ENCODE measurements at places on chromosomes 3 and 15. TPM values are rescaled to one million over a fixed set of nuclear protein-coding genes. Genes with fewer than 3 reads are reported as not detected.

DNA sequence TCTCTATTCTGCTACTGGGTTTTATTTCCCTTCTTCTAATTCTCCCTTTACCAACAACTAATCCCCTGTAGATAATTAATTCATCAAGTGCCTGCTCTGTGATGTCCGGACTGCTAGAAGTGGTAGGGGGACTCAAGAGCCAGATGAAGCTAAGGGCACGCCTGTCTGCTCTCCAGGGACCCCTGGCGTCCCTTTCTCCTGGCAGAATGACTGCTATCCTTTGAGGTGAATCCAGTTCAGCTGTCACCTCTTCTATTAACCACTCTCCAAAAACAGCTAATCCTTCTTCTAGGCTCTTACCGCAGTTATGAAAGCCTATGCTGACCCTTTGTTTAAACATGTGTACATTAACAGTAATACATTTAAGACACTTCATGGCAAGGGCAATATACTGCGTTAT is 1.4 kb upstream of the CHRNA7 start:
- H3K27ac ChIP-seq: no peak overlapping the region
- H3K4me3 ChIP-seq: no peak overlapping the region
- DNase-seq: no peak

DNA sequence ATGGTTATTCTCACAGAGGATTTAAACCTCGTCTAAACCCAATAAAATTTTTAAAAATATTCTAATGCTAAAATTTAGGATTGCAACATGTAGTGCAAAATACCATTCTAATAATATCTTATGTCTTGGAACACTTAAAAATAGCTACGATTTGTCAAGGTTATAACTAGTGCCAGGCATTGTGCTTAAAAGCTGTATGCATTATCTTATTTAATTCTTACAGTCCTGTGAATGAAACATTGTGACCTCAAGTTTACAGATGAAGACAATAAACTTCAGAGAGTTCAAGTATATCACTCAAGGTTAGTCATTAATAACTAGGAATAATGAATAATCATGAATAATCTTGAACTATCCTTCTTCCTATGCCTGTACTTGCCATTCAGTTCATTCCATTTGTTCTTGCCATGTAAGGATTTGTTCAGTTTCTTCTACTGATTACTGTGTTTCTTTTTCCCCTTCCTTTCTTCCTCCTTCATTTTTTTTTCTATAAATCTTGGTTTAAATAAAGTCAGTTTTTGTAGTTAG is 897.6 kb upstream of the NR2F2 start:
- H3K4me3 ChIP-seq: no peak overlapping the region
- H3K4me1 ChIP-seq: no peaks in the 10 kb centered on the region
- no peak for DNase-seq
- H3K27me3 ChIP-seq: no peaks in the 10 kb centered on the region

- peak overlapping the region; percentile 20 for H3K27ac ChIP-seq
- no peaks in the 10 kb centered on the region for H3K27me3 ChIP-seq
- DNase-seq: peak; percentile 85
- H3K36me3 ChIP-seq: no peaks in the 10 kb centered on the region
- no peak overlapping the region for H3K4me3 ChIP-seq
Observed at GRCh38 chr3:194930377-194931204, 244.9 kb downstream of the FAM43A start.

- H3K36me3 ChIP-seq: no peaks in the 10 kb centered on the region
- no peaks in the 10 kb centered on the region for H3K27me3 ChIP-seq
- no peak overlapping the region for H3K27ac ChIP-seq
- peaks cover 21% of the 10 kb centered on the region for H3K4me1 ChIP-seq
Observed at GRCh38 chr3:127992127-127992526, 60.1 kb upstream of the SEC61A1 start.

- H3K27me3 ChIP-seq: no peaks in the 10 kb centered on the region
- no peak overlapping the region for H3K27ac ChIP-seq
- H3K4me1 ChIP-seq: peaks cover 24% of the 10 kb centered on the region
- no peaks in the 10 kb centered on the region for H3K36me3 ChIP-seq
- DNase-seq: no peak
Observed at GRCh38 chr3:50236484-50237132, 604 bp downstream of the GNAI2 start.

- no peak overlapping the region for H3K4me3 ChIP-seq
- no peaks in the 10 kb centered on the region for H3K27me3 ChIP-seq
- H3K36me3 ChIP-seq: no peaks in the 10 kb centered on the region
- H3K4me1 ChIP-seq: peaks cover 54% of the 10 kb centered on the region
Observed at GRCh38 chr15:69554279-69554961, 101.8 kb downstream of the RPLP1 start.

DNA sequence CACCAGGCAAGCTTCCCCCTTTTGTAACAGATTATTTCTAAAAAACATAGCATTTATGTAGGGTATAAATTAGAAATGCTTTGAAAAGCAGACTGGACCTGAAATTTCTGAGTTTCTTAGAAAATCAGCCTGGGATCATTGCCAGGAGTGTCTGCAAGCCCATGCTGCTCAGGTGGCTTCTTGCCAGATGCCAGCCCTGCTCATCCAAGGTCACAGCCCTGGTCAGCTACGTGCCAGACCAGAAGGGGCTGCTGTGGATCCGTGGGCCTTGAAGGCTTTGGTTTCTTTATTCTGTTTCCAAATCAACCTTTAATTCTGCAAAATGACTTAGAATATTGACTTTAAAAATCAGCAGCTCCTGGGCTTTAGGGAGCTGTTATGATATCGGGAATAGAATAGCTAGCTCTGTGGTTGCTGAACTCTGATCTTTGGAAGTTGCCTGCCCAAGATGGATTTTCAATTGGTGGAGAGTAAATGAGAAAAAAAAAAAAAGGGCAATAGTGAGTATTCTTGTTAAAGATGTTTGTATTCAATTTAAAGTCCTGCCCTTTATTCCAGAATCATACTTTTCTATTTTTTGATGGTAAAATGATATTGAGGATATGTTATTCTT is 370.1 kb upstream of the ONECUT1 start:
- H3K4me3 ChIP-seq: no peak overlapping the region
- H3K27me3 ChIP-seq: no peaks in the 10 kb centered on the region
- H3K36me3 ChIP-seq: no peaks in the 10 kb centered on the region
- no peak for DNase-seq

GRCh38 chr3:80496452-80496851 is 728.7 kb upstream of the ROBO1 start:
- H3K27me3 ChIP-seq: no peaks in the 10 kb centered on the region
- no peak overlapping the region for H3K27ac ChIP-seq
- no peaks in the 10 kb centered on the region for H3K36me3 ChIP-seq
- DNase-seq: no peak

DNA sequence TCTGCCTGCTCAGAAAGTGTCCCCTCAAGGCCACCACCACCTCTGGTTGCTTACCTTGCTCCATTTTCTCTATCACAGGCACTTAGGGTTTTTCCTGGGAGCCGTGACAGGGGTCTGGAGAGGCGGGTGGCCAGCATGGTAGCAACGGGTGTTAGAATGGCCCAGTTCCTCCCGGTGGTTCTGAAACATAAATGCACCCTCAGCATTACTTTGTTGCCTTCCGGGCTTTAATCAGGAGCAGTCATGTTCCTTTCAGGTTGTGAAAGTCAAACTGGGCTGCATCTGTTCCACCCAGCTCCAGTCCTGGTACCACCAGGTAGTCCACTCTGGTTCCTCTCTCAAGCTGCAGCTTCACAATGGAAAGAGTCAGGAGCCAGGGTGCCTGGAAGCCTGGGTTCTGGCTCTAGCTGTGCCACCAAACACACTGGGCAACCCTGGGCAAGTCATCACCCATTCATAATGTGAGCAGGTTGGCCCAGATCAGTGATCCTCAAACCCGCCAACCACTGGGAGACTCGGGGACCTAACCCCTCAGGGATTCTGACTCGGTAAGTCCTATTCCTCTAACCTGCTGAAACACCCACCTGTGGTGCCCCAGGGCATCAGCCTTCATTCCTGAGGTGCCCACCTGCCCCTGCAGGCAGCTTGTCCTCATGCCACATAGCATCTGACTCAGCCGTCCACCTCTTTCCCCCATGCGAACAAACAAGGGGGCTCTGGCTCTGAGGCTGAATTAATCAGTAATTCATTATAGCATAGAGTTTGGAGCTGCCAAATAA is 9.3 kb downstream of the BDH1 start:
- no peak overlapping the region for H3K27ac ChIP-seq
- peak; percentile 61 for DNase-seq
- peaks cover 8% of the 10 kb centered on the region for H3K4me1 ChIP-seq
- no peak overlapping the region for H3K4me3 ChIP-seq
- H3K36me3 ChIP-seq: no peaks in the 10 kb centered on the region

The STARD9 gene
- total RNA-seq: 2.4 TPM

GRCh38 chr3:134231131-134231530 is 19.5 kb downstream of the RYK start:
- no peak overlapping the region for H3K4me3 ChIP-seq
- H3K27me3 ChIP-seq: no peaks in the 10 kb centered on the region
- H3K27ac ChIP-seq: no peak overlapping the region
- H3K4me1 ChIP-seq: no peaks in the 10 kb centered on the region

The CFAP20DC gene
- total RNA-seq: 6.7 TPM

The C3orf18 gene
- 7.4 TPM for total RNA-seq

DNA sequence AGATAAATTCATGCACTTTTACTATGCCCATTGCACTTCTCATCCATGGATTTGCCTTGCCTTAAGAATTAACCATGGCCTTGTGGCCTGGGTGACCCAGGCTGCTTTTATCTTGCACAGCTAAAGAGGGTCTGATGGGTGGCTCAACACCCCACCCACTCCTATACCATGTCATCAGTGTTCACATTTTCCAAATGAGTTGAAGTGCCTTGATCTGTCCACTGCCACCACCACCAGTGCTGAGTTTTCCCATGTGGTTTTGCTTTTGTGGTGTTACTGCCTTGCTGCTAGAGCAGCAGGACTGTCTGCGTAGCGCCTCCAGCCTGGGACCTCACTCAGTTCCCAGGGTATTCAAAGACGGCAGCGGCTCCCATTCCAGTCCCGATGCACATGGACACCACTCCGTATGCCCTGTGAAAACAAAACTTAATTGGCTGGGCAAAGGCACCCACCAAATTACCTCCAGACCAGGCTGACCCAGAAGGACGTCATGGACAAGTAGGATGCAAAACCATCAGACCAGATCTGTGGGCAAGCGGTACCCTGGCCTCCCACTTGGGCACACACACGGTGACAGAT is 14.1 kb downstream of the ACAA1 start:
- H3K4me3 ChIP-seq: no peak overlapping the region
- H3K36me3 ChIP-seq: no peaks in the 10 kb centered on the region
- no peak for DNase-seq
- no peaks in the 10 kb centered on the region for H3K27me3 ChIP-seq
- H3K27ac ChIP-seq: no peak overlapping the region

The CYP1A1 gene
- total RNA-seq: 0.33 TPM

GRCh38 chr3:149462581-149463011 is 11.9 kb upstream of the TM4SF4 start:
- no peak for DNase-seq
- H3K4me3 ChIP-seq: no peak overlapping the region
- H3K27ac ChIP-seq: no peak overlapping the region
- no peaks in the 10 kb centered on the region for H3K36me3 ChIP-seq
- no peaks in the 10 kb centered on the region for H3K4me1 ChIP-seq

DNA sequence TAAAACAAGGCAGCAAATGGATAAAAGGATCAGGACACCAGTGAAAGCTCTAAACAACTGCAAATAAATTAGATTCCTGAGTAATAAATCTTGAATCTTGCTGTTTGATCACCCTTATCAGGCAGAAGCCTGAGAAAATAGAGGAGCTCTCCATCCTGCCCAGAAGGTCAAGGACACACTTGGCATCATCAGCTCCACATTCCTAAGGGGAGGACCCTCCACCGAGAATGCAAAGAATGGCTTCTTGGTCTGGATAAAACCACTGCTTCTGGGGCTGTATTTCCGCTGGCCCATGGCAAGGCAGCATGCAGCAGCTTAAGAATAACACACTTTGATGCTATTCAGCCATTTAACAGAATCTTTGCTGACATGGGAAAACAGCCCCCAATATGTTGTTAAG is 108.9 kb upstream of the TSC22D2 start:
- no peak for DNase-seq
- H3K4me3 ChIP-seq: no peak overlapping the region
- no peaks in the 10 kb centered on the region for H3K36me3 ChIP-seq

The DYNLT2B gene
- total RNA-seq: 5.3 TPM

GRCh38 chr3:143298380-143298779 is 178.8 kb downstream of the CHST2 start:
- no peaks in the 10 kb centered on the region for H3K4me1 ChIP-seq
- no peaks in the 10 kb centered on the region for H3K36me3 ChIP-seq
- H3K4me3 ChIP-seq: no peak overlapping the region
- no peak for DNase-seq

DNA sequence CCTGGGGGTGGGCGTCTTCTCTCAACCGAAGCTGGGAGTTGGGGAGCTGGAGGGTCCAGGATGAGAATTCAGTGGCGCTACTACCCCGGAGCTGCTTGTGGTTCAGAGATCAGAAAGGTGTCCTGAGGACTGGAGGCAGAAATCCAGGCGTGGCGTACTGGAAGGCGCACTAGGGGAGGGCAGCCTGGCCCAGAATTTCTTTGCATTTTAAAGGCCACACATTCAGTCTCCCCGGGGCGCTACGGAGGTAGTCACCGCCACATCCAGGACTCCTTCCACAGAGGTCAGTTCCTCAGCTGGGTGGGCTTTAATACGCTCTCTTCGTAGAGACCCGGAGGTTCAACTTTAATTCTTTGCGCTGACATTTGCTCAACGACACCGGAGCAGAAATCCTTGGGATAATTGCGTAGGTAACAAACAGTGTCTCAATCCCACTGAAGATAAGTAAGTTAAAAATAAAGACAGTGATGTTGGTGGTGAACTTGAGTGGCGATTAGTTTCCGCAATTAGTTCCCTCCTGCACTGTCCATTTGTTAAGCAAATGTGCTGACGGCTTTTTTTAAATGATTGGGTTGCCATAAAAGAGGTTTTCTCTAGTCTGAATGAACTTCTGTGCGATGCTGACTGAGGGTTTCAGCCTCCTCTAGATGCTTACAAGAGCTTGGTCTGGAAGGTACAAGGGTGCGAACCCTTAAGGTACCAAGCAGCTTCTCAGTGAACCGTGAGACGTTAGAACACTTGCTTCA is 535 bp downstream of the MCTP2 start:
- H3K36me3 ChIP-seq: no peaks in the 10 kb centered on the region
- no peak for DNase-seq

- no peaks in the 10 kb centered on the region for H3K36me3 ChIP-seq
- H3K27ac ChIP-seq: no peak overlapping the region
- no peaks in the 10 kb centered on the region for H3K27me3 ChIP-seq
- peaks cover 27% of the 10 kb centered on the region for H3K4me1 ChIP-seq
- DNase-seq: no peak
- H3K4me3 ChIP-seq: no peak overlapping the region
Observed at GRCh38 chr15:56248311-56248992, 4.8 kb upstream of the RFX7 start.

- peak; percentile 97 for DNase-seq
- H3K36me3 ChIP-seq: no peaks in the 10 kb centered on the region
- no peak overlapping the region for H3K27ac ChIP-seq
- H3K4me3 ChIP-seq: peak overlapping the region; percentile 50
- H3K4me1 ChIP-seq: peaks cover 26% of the 10 kb centered on the region
Observed at GRCh38 chr3:194769020-194769643, 83.4 kb downstream of the FAM43A start.
